Epithelial cell of proximal tubule (primary cell): ENCODE measurements at places on chromosomes 5 and 9.

GRCh38 chr9:14608540-14608939 lies 84.7 kb downstream of the ZDHHC21 start:
- DNase-seq, result no peak

- no peak for DNase-seq
Observed at GRCh38 chr9:123336449-123336848, 19.5 kb upstream of the CRB2 start.

DNA sequence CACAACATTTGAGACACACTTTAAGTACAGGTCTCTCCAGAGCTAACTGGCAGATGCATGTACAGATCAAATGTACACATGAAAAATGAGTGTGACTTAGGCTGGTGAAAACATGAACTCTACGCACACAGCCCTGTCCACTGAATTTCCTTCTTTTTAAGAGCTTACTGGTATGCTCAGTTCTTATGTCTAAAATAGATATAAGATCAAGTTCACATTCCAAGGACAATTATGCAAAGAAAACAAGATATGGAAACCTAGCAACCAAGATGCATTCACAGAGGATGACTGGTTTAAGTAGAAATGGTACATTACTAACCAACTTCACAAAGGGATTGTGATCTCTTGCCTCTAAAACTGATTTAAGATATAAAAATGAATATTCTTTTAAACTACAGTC lies 56.7 kb downstream of the TLE1 start:
- DNase-seq, result no peak

GRCh38 chr9:26951794-26952193 lies 4.4 kb upstream of the IFT74 start:
- DNase-seq, result no peak

GRCh38 chr9:91775011-91775707 lies 174.9 kb downstream of the ROR2 start:
- no peak for DNase-seq

DNA sequence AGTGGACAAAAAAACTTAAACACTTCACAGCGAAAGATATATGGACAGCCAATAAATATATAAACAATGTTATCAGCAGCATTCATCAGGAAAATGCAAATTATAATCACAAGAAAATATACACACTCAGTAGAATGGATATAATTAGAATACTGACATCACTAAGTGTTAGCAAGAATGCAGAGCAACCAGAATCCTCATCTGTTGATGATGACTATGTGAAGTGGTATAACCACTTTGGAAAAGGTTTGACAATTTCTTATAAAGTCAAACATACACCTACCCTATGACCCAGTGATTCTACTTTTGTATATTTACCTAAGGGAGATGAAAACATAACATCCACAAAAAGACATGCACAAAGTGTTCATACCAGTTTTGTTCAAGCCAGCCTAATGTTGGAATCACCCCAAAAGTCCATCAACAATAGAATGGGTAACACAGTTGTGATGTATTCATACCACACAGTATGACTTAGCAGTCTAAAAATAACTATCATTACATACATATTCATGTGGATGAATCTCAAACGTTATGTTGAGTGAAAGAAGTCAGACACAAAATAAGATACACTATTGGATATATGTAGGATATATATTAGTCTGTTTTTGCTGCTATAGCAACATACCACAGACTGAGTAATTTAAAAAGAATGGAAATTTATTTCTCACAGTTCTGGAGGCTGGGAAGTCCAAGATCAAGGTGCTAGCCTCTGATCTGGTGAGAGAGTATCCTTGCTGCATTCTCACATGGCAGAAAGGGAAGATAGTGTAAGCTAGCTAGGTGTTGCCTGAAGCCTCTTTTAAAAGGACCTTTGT lies 148.8 kb upstream of the ADAMTSL1 start:
- DNase-seq, result no peak

DNA sequence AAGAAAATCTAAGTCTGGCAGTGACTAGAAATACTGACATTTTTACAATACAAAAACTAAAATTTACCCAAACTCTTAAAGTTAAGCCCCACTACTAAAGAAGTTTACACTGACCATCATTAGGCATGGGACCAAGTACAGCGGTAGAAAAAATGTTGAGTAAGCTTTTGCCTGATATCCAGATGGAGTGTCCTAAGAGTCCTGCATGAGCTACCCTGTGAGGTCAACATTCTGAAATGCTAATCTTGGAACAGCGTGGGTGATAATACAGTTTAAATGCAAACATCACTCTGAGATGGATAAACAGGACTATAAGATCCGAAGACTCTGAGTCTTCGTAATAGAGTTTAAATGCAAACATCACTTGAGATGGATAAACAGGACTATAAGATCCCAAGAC lies 189.7 kb downstream of the DCP2 start:
- no peak for DNase-seq

GRCh38 chr5:157222506-157223230 lies 42.0 kb downstream of the ITK start:
- DNase-seq, result no peak

DNA sequence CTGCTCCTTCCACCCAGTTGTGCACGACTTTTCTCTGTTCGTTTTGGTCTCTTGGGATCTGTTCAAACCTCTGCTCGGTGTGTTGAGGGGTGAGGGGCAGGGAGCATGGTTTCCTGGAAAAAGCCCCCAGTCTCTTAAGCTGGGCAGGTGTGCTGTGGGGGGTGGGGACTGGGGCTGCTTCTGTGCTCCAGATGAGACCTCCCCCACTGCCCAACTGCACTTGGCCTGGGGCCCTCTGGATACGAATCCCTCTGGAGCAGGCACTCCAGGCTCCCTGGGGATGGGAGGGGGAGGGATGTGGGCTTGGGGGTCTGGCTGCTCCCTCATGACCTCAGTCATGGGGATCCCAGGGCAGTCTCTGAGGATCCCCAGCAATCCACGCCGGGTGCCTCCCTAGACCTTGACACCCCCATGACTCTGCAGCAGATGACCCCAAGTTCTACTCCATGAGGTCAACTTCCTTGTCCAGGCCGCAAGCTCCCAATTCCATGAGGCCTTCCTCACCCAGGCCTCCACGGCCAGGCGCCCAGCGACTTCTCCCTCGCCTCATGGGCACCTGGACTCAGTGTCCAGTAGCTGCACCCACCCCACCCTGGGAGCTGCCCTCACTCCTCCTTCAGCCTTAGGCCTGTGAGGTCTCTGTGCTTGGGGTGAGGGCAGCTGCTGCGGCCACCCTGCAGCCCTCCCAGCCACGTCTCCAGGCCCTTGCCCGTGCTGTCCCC lies 5.9 kb upstream of the AHRR start:
- no peak for DNase-seq

DNA sequence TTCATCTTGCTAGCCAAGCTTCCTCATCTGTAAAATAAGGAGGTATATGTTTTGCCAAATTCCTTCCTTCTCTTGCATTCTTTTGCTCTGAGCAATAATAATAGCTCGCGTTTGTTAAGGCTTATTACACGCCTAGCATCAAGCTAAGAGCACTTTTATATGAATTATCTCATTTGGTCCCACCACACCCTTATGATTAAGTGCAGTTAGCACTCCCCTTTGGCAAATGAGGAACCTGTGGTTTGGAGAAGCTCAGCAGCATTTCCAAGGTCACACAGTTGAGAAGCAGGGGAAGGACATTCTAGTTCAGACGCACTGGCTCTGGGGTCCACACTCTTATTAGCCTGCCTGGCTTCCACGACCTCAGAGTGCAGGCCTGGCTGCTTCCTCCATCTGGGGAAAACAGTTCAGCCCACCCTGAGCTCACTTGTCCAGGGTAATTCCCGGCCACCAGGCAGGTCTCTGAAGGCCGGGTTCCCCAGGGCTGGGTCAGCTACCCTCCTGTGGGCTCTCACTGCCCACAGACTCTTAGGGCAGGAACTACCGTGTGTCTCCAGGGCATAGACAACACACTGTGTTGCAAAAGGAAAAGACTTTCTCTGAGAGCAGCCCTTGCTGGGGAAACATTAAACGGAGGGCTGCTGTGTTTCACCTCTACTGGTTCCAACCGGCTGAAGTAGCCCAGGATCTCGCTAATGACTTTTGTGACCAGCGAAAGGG lies 9.9 kb upstream of the FBP1 start:
- no peak for DNase-seq

- no peak for DNase-seq
Observed at GRCh38 chr9:127776195-127776923, 2.1 kb downstream of the SH2D3C start.

- peak; percentile 80 for DNase-seq
Observed at GRCh38 chr5:140725799-140726471, 25.7 kb downstream of the ZMAT2 start.

GRCh38 chr5:171207256-171207847 lies 101.7 kb upstream of the TLX3 start:
- DNase-seq, result peak; percentile 16

DNA sequence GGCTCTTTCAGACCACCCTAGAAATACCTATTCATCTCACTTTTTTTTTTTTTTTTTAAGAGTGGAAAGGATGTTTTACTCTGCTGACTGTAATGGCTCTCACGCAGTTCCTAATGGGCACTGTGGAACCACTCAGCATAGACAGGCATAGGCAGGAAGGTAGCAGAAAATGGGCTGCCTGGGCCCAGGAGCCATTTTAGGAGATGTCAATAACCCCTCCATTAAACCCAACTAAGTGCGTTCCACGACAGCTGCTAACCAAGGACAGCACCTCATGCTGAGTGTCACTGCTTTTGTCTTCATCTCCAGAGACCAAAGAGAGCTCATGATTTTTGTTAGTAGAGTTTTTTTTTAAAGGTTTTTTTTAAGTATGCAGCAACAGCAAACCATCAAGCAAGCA lies 15.3 kb downstream of the MAP1B start:
- DNase-seq, result no peak

GRCh38 chr9:93613791-93614190 lies 37.4 kb downstream of the PHF2 start:
- no peak for DNase-seq

DNA sequence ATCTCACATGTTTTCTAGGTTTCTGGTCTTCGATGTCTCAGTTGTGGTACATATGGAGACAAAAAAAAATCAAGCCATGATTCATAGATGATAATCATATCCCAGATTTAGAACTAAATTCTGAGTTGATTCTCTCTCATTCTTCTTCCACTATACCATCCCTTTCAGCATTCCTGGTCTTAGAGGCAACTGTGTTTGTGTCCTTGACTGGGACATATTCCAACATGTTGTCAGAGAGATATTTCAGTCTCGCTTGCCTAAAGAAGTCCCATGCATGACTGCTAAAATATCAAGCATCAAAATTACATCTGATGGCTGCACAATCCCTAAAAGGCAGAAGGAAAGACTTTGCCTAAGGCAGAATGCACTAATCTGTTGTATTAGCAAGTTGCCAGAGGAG lies 236.6 kb downstream of the PSAT1 start:
- no peak for DNase-seq

DNA sequence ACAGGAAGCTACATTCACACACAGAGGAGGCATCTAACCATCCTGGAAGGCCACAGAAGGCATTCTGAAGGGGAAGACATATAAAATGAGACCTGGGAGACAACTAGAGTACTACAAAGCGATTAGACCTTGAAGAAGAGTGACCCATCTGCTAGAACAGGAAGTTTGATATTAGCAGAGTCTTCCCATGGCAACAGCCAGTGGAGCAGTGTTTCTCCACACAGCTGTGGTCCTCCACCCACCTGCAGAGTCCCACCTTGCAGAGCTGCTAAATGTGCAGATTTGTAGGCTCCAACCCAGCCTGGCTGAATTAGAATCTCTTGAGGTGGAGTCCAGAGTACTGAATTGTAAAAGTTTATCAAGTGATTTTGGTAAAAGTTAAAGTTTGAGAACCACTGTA lies 267.0 kb downstream of the CETN3 start:
- no peak for DNase-seq

- DNase-seq, result no peak
Observed at GRCh38 chr5:135064235-135064570, 30.2 kb upstream of the PITX1 start.

- DNase-seq, result no peak
Observed at GRCh38 chr9:69801989-69802388, 18.6 kb upstream of the CFAP95 start.

- DNase-seq, result no peak
Observed at GRCh38 chr9:128164307-128164885, 4.3 kb downstream of the BBLN start.

DNA sequence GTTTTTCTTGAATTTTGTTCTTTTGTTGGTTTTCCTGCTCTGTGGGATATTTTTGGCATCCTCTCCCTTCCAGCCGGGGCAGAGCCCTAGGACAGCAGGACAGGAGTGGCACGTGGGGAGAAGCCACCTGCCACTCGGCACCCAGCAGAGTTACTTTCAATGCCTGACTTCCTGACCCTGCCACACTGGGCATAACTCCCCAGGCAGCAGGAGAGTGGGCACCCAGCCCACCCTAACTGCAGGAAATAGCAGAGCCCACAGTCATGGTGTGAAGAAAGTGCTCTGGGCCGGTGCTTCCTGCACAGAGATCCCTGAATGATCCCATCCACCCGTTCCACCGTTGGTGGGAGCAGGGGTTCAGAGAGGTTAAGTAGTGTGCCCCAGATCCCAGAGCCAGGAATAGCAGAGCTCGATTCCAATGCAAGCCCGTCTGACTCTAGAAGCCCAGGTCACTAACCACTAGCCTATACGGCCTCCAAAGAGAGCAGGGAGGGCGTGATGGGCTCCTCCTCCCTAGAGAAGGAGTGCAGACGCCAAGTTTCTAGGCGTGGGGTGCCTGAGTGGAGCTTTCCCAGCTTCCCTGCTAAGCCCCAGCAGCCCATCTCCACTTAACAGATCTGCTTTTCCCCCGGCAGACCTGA lies 8.1 kb upstream of the NUP214 start:
- no peak for DNase-seq

- no peak for DNase-seq
Observed at GRCh38 chr5:139667730-139668063, 19.5 kb downstream of the CXXC5 start.

GRCh38 chr9:108274971-108275370 lies 580.8 kb downstream of the ACTL7B start:
- no peak for DNase-seq

DNA sequence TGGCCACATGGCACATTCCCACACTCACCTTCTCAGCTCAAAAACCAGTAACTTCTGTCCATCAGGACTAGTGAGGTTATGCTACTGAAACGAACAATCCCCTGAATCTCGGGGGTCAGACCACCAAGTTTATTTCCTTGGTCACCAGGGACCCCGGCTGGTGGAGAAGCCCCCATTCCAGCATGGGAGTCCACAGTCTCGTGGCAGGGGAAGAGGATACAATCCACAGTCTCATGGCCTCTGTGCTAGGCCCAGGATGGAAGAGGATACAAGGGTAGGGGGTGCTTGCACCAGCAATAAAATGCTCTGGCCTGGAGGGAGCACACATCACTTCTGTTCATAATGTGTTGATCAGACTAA lies 7.4 kb upstream of the CARD19 start:
- no peak for DNase-seq

GRCh38 chr5:41246376-41246775 lies 33.0 kb upstream of the C6 start:
- peak; percentile 33 for DNase-seq
